Small intestine (tissue), 16 donors: ENCODE measurements at places on chromosomes 2 and 18.

GRCh38 chr2:10556271-10557140, 108.4 kb upstream of the ODC1 start:
- no peak for DNase-seq

DNA sequence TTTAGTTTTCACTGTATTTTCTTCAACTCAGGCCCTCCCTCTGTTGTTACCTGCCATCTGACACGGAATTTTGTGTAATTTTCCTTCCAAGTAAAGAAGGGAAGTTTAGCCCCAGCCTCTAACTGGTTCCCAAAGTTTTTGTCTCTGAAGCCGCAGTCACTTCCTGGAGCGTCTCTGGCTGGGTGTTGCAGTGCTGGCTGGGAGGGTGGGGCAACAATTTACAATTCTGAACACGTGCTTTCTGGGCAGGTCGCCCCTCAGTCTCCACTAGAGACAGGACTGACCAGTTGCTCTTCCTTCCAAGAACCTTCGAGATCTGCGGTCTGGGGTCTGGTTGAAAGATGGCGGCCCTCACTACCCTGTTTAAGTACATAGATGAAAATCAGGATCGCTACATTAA, 3.5 kb downstream of the CNDP2 start:
- DNase-seq: peak; percentile 74

DNA sequence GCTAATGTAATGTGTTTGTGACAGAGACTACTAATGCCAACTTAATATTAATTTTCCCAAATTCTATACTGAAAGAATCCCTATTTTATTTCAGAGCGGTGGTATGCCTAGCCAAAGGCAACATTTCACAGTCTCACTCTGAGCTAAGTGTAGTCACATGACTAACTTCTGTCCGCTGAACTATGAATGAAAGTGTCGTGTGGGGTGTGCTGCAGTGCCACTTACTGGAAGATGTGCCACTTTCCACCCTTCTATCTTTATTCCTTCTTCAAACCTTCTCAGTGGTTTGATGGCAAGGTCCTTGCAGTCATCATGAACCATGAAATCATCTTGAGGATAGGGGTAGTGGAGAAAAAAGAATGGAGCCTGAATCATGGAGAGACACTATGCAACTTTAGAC, 47.3 kb upstream of the C1D start:
- no peak for DNase-seq

DNA sequence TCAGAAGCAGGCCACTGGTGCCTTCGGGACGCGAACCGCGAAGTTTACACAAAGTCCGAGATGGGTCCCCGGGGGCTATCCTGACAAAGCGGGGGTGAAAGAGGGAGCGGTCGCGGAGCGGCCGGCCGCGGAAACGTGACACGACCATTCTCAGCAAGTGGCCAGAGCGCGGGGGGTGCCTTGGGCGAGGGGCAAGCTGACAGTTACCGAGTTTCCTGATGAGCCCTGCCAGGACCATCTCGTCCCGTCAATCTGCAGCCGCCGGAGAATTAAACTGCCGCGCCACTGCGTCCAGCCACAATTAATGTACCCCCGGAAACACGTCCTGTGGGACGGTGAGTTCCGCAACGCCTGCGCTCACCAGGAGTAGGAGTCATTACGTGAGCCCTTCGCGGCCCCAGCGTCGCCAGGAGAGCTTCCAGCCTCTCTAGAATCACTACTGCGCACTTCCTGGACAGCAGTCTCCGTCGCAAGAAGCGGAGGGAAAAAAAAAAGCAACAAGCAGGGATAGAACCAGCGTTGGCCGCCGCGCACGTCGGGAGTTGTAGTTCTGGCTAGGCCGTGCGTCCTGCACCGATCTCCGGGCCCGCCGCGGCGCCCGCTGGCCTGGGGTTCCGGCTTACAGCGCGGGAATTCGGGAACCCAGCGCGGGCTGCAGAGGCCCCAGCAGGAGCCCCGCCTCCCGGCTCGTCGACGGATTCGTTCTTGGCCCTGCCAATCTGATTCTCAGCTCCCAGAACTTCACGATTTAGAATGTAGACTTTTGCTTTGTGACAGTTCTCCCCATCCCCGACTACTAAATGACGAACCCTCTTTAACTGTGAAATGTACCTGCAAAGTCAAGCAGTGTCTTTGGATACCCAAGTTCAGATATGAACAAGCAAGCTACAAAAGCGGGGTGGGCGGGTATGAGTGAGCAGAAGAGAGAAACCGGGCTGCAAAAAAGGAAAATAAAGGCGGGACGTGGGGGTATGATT, at the start of gene RTTN:
RTTN (minus strand) TSS at position 267 of the 977 bp plus-strand sequence; CDS start at position 238, 29 bp downstream.
- peak; percentile 98 for DNase-seq

GRCh38 chr18:64083916-64084315, 65.0 kb downstream of the LINC00305 start:
- DNase-seq: no peak

DNA sequence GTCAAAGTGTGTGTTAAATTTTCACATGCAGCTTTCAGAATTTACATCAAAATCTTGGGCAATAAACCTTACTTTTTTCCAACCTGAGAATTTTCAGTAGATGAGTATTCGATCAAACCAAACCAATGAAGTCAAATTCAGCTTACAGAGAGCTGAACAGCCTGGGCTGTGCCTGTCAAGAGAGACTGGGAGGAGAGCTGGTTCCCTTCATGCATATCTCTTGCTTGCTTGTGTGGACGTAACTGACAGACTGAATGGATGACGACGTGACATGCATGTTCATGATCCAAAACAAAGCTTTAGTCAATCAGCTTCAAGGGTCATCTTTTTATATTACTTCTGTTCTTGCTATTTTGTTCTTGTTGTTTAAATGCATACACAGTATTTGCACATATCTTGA, 145.2 kb downstream of the GALNT3 start:
- no peak for DNase-seq

GRCh38 chr2:161238265-161238559, 70.0 kb upstream of the PSMD14 start:
- DNase-seq: no peak
